Stimulated activated CD8-positive, alpha-beta memory T cell treated with anti-CD3 and anti-CD28 coated beads, Interleukin-7, amount 100 ng/mL, for 1 hour (primary cell): ENCODE measurements at places on chromosomes 1 and 21.

DNA sequence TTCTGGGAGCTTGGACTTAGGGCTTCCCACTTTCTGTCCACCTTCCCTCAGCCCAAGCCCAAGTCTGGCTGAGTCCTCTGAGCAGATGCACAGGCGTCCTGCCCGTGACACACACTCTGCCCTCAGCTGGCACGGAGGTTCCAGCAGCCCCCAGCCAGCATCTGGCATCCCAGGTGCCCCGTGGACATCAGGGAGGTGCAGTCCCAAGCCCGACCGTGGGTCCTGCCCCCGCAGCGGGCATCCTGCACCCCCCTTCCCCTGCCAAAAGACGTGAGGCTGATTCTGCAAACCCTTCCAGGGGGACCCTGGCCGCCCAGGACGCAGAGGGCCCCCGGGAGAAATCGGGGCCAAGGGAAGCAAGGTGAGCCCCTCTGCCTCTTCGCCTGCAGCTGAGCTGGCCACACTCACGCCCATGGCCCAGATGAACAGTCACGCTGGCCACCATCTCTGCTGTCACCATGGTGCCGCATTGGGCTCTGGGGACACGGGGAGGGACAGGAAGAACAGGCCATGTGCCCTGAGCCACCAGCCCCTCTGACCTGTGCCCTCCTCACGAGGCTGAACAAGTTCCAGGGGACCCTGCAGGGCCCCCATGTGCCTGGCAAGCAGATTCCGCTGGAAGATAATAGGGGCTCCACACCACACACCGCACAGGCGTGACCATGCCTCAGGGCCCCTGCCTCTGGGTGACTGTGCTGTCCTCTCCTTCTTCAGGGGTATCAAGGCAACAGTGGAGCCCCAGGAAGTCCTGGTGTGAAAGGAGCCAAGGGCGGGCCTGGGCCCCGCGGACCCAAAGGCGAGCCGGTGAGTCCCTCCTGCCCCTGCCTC is 20.6 kb downstream of the COL6A2 start:
- no peak for DNase-seq

- DNase-seq, result no peak
These were observed 661 bp downstream of the PLEKHO1 start for GRCh38 chr1:150150133-150151021.

- no peak for DNase-seq
These were observed 27.5 kb downstream of the ATP8B2 start for GRCh38 chr1:154352581-154353459.

DNA sequence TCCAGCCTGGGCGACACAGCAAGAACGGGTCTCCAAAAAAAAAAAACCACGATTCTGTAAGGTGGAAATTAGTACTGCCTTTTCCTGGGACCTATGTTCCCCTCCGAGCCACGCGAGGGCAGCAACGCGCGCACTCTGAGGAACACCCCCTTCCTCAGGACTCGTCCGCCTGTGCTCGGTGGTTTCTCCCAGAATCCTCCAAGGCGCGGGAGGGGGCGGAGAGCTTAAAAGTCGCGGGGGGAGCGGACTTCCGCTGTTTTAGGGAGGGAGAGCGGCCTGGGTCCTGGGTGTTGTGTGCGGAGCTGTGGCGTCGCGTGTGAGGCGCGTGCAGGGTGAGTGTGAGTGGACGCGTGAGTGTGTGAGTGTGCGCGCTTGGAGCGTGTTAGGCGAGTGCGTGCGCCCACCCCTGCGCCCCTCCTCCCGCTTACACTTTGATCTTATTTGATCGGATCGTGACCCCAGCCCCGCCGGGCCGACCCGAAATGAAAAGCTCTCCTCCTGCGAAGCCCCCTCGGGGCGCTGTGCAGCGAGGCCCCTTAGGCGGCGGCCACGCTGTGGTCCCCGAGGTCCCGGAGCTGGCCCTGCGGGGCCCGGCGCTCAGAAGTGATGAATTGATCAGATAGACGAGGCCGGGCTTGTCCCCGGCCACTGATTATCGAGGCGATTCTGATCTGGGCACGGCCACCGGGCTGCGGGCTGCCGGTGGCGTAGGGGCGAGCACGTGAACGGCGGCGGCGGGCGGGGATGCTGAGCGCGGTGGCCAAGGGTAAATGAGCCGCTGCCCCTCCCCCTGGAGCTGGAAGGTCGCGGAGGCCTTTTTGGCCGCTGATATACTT is 9.6 kb downstream of the TMEM167B start:
- DNase-seq, result peak; percentile 94

- DNase-seq, result no peak
These were observed 17.3 kb downstream of the SLC9A1 start for GRCh38 chr1:27137544-27138075.

DNA sequence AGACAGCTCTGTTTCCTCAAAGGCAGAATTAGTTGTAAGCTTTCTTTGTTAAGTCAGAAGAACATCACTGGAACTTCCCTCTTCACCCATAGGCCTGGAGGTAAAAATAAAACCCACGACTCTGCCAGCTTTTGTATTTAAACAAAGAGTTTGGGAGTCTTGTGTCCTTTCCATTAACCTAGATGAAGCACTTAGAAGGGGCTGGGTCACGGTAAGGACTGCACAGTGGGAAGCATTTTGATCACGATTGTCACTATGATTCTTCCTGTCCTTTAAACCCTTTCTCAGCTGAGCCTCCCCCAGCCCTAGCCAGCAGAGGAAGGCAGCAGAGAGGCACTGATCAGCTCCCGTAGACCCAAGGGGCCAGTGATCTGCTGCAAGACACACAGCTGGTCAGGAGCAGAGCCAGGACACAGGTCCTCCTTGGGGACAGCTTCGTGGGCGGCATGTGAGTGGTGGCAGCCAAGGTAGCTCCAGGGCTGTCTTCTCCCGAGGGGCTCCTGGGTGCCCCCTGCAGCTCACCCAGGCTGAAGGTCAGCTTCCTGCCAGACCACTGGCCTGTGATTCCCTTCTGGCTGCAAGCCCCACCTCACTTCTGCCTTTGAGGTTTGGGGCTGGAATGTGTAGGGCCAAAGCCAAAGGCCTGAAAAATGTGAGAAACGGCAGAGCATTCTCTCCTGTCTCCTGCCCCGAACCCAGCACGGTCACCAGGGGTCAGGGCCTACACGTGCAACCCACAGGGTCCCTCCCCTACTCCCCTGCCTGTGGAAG is 4.0 kb upstream of the LAPTM5 start:
- no peak for DNase-seq

- no peak for DNase-seq
These were observed 1.7 kb downstream of the TRPM2 start for GRCh38 chr21:44354775-44355771.

DNA sequence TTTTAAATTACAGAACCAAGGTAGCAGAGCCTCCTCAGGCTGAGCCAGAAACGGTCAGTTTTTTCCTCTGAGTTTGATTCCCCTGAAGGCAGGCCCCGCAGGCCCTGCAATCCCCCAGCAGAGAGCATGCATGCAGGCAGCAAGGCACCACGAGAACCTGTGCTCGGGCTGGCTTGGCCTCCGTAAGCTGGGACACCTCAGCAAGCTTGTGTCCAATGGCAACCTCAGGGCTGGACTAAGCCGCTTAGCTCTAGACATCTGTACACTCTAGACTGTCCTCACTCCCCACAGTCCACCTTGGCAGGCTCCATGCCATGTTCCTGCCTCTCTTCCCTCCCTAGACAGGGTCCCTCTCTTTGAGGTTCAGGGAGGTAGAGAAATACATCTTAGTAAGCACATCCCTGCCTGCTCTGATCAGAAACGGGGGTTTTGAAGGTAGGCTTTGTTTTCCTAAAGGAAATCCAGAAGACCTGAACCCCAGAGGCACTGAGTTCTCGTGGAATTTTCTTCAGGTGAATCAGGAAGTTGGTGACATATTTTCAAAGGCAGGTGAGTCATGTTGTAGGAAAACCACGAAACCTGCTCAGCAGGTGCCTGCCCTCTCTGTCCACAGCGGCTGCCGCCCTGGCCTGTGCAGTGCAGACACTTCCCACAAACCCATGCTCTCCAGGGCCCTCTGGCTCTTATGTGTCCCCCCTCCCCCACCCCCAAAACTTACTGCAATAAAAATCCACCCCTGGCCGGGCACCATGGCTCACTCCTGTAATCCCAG is 7.0 kb downstream of the TMEM63A start:
- no peak for DNase-seq

DNA sequence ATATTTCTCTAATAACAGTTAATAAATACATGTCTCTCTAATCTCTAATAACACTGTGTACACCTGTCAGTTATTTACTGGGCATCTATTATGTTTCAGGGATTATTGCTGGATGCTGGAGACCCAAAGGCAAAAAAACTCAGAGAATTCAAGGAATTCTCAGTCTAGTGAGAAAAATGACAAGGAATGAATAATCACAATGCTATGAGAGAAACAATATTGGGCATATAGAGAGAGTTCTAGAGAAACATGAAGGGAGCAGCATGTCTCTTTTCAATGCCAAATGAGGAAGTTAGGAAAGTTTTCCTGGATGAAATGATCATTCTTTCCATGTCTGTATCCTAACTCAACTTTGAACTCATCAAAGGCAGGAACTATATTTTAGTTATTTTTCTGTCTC is 82.8 kb downstream of the TNFSF18 start:
- no peak for DNase-seq

DNA sequence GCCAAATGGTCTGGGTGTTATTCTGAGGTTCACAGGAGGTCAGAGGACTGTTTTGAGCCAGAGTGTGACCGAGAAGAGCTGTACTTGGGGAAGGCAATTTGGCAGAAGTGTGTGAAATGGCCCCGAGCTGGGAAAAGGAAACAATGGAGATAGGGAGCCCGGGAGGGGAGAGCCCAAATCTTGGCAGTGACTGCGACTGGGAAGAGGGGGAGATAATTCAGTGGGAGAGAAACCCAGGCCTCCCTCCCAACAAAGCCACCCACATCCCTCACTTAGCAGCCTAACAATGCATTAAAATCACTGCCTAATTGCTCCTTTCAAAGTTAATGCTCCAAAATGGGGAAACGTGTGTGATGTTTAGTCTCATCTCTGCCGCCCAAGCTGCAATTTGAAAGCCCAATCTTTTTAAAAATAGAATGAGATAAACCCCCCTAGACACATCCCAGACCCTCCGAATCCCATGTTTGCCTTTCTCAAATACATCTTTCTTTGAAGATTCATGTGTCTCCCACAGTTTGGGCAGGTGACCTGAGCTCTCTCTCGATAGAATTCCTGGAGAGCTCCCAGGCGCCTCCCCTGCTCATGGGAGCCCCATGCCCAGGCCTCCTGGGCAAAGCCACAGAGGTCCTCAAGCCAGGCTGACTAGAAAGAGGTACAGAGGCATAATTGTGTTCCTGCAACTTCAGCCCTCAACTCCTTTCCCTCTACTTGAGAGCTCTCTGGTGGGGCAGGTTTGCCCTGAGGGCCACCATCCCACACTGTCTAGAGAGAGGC is 17.3 kb downstream of the LRRC52 start:
- DNase-seq, result no peak

GRCh38 chr1:246784621-246785493 is 60.6 kb downstream of the SCCPDH start:
- no peak for DNase-seq

- DNase-seq, result no peak
These were observed 21.8 kb downstream of the VTCN1 start for GRCh38 chr1:117188816-117189437.
